DMS153 (cell line): ENCODE measurements at places on chromosomes 4 and X.
A peak's percentile ranks its signal among the peaks of the same experiment; 100 is the strongest.

DNA sequence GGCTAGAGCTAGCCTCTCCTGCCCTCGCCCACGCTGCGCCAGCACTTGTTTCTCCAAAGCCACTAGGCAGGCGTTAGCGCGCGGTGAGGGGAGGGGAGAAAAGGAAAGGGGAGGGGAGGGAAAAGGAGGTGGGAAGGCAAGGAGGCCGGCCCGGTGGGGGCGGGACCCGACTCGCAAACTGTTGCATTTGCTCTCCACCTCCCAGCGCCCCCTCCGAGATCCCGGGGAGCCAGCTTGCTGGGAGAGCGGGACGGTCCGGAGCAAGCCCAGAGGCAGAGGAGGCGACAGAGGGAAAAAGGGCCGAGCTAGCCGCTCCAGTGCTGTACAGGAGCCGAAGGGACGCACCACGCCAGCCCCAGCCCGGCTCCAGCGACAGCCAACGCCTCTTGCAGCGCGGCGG, at the start of gene AR:
Gene AR, plus strand, starts transcription at position 204 of the 400 bp plus-strand sequence. CDS start 1,126 bp downstream, outside the sequence.
- DNase-seq: no peak

DNA sequence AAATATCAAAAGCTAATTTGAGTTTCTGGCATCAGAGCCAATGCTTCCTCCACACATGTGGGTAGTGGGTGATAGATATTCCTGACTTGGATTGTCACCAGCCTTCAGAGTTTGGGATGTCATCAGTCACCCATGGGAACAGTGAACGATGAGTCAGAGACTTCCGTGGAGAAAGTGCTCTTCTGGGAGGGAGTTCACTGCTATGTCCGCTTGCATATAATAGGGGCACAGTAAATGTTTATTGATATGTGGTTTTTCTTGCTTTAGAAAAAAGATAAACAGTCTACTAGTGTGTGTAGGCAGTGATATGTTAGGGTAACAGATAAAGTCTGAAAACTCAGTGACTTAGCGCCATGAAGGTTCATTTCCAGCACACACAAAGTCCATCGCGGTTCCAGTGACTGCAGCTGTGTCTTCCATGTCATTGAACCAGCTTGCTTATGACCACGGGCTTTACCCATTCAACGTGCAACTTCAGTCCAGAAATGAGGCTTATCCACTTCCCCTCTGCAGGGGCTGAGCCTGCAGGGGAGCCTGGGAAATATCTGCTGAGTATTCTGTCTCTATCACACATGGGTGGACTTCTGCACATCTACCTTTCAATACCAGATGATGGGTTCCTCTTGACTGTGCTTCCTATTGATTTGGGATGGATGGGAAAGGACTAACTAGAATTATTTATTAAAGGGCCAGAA, 87.7 kb upstream of the WWC2 start:
- DNase-seq: no peak

- DNase-seq: no peak
These were observed 108.4 kb downstream of the CHIC2 start for GRCh38 chr4:53956053-53956452.

DNA sequence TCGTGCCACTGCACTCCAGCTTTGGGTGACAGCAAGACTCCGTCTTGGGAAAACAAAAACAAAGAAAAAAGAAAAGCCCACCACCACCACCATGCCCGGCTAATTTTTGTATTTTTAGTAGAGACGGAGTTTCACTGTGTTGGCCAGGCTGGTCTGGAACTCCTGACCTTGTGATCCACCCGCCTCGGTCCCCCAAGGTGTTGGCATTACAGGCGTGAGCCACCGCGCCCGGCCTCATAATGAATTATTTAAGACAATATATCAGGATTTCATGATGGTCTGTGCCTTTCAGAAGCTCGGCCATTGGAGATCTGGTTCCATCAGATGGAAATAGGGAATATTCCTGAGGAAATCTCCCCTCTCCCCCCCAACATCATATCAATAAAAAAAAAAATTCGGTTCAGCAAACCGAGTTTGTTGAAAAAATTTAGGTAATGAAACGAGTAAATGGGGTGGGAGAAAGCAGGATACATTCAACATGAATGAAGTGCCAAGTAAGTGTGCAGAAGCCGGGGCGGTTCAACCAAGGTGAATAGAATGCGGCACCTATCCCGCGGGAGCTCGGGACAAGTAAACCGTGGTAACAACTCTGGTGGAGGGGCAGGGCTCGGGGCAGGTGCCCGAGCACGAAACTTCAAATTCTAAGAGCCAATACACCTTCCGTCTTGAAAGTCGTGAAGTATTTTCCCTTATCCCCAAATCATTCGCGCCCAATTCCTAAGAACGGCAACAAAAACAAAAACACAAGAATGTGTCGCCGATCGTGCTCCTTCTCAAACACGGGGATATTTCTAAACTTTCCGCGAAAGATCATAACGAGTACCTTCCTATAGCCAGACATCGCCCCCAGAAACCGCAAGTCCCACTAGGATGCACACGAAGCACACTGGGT, 773 bp upstream of the TXLNG start:
- DNase-seq: no peak

- no peak for DNase-seq
These were observed 104.1 kb upstream of the GPRIN3 start for GRCh38 chr4:89411539-89412309.

GRCh38 chrX:77009691-77010090, 437.5 kb upstream of the FGF16 start:
- no peak for DNase-seq

- DNase-seq: no peak
These were observed 51.3 kb downstream of the EMCN start for GRCh38 chr4:100466501-100466900.

GRCh38 chrX:133649651-133650050, 234.4 kb upstream of the GPC4 start:
- no peak for DNase-seq

- peak; percentile 58 for DNase-seq
These were observed 496 bp upstream of the GAB1 start for GRCh38 chr4:143335979-143336780.

DNA sequence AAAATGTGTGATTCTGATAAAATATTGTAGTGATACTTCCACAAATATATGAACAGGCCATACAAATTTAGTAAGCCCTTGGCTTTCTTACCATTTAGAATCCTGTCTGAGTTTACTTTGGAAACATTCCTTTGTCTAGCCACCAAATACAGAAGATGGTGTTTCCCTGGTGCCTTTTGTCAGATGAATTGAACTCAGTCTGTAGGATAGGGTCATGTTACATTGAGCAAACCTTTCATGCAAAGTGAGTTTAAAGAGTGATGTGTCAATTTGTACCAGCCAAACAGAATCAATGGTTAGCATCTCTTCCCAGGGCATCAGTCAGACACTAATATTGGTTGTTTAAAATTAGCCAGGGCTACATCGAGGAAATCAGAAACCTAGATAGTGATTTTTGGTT, 1443.4 kb downstream of the ARAP2 start:
- DNase-seq: peak; percentile 0

DNA sequence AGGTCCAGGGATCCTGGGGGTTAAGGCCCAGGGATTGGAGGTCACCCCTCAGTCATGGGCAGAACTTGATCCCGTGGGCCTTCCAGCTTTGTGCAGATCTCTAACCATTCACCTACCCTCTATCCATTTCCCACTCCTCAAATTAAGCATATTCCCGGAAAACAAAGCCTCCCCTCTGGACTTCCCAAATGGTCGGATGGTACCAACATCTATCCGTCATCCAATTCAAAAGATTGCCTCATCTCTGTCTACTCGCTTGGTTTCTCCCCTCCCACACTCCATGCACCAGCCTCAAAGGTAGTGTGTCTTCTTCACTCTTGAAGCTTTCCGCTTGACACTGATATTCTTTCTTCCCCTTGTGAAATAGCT, 473 bp upstream of the BCLAF3 start:
- no peak for DNase-seq

DNA sequence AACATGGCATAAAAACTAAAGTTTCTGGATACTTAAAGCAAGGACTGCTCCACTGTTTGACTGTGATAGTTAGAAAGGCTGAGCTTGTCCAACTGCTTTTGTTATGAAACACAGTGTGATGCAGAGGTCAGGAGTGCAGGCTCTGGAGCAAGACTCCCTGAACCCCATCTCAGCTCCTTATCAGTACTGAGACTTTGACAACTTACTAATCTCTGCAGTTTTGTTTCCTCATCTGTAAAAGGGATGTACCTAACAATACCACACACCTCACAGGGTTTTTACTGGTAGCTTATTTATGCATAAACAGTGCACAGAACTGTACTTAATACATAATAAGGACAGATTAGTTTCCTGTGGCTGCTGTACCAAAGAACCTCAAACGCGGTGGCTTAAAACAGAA, 804.3 kb downstream of the FSTL5 start:
- DNase-seq: no peak

DNA sequence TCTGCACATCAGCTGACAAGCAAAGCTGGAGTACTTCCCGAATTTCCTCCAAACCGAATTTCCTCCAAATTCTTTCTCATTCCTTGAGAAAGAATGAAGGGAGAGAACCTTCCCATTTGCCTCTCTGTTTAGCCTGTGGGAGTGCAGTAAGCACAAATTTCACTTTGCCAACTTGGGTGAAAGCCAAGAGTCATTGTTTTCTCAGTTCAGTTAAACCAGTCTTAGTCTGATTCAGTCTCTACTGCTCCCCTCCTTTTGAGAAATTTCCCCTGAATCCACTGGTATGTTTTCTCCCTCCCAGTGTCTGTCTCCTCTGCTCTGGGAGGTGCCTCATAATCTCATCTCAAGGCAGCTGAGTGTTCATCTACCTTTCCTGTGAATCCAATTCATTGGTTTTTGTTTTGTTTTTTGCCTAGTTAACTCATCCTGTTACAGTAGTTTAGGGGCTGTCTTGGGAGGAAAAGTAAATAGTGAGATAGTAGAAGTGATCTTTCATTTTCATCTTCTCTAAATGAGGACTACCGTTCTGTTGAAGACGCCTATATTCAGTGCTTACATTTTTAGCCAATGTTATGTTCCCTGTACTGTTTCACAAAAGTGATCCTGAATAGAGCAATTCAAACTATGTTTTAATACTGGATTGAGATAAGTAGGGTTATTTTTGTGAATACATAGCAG, 49.0 kb downstream of the SYTL5 start:
- DNase-seq: no peak

DNA sequence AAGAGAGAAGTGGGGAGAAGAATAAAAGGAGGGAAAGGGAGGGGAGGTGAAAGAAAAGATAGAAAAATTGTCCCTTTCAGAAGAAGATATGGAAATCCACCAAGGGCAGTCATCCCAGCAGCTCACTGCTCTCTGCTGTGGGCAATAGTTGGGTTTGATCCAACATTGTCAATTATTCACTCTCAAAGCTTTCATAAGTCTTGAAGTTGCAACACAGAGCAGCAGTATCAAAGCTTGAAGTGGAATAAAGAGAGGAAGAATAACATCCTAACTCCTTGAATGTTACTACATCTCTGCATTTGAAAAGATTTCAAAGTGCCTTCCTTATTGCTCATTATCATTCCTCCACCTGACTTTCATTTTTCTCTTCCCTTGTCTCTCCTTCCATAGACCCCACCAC, 62.3 kb upstream of the HHIP start:
- no peak for DNase-seq

DNA sequence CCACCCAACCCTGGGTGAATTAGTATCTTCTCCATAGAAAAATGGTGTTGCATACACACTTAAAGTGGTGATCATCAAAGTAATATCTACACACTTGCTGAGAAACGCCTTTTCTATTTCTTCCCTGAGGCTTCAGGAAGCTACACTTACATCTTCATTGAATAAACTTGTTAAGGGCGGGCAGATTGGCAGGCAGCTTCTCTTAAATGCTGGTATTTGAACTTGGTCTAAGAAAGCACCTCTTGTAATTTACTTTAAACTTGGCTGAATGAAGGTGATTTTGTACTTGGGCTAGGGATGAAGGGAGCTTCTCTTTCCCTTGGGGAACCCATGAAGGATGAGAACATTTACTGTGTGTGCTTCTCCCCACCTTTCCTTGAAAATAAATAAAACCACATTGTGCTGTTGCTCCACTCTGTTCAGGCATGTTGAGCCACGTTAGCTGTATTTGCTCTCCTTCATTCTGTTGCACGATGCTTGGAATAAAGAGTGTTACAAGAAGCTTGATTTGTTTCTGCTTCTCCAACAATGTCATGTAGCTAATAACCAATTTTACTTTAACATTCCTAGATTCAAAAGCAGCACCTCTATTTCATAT, 430.1 kb downstream of the ANKRD50 start:
- peak; percentile 44 for DNase-seq

DNA sequence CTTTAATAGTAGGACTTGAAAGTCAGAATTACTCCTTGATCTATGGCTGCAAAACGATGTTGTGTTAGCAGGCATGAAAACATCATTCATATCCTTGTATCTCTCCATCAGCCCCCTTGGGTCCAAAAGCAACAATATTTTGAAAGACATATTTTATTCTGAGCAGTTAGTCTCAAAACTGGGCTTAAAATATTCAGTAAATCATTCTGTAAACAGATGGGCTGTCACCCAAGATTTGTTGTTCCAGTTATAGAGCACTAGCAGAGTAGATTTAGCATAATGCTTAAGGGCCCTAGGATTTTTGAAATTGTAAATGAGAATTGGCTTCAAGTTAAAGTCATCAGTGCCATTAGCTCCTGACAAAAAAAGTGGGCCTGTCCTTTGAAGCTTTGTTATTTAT, 1565.6 kb downstream of the STIM2 start:
- DNase-seq: no peak

DNA sequence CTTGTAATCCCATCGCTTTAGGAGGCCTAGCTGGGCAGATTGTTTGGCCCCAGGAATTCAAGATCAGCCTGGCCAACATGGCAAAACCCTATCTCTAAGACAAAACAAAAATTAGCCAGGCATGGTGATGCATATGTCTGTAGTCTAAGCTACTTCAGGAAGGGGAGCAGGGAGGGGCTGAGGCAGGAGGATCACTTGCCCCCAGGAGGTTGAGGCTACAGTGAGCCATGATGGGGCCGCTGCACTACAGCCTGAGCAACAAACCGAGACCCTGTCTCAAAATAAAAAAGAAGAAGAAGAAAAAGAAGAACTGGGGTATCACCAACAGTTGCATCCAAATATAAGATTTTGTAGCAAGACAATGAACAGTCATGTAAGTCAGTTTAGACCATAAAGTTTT, 47.3 kb upstream of the NFKB1 start:
- no peak for DNase-seq

- DNase-seq: no peak
These were observed 25.2 kb downstream of the P2RY8 start for GRCh38 chrX:1511829-1512228.

- DNase-seq: no peak
These were observed 45.8 kb downstream of the HDAC8 start for GRCh38 chrX:72526534-72527508.

- DNase-seq: peak; percentile 71
These were observed 16.3 kb downstream of the PROM1 start for GRCh38 chr4:16067515-16067914.

DNA sequence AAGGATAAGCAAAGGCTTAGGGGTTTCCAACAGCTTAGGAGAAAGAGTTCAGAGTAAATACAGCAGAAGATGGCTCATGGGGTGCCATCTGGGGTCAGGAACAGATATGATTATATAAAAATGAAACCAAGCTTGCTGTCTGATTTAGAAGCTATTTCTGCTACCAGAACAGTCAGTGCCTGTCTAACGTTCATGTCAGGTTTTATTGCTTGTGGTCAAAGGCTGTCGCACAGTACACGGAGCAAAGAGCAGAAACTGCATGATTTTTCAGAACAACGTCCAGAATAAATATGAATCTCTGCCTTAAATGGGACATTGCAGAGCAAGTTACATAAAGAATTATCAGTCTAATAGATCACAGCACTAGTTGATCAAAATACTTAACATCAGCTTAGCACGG, 17.4 kb downstream of the CETN2 start:
- DNase-seq: no peak
